CD4-positive, alpha-beta T cell treated with Interleukin-12 subunit alpha and Interleukin-12 subunit beta, for 1 hour (primary cell): ENCODE measurements at places on chromosomes 4 and X.

DNA sequence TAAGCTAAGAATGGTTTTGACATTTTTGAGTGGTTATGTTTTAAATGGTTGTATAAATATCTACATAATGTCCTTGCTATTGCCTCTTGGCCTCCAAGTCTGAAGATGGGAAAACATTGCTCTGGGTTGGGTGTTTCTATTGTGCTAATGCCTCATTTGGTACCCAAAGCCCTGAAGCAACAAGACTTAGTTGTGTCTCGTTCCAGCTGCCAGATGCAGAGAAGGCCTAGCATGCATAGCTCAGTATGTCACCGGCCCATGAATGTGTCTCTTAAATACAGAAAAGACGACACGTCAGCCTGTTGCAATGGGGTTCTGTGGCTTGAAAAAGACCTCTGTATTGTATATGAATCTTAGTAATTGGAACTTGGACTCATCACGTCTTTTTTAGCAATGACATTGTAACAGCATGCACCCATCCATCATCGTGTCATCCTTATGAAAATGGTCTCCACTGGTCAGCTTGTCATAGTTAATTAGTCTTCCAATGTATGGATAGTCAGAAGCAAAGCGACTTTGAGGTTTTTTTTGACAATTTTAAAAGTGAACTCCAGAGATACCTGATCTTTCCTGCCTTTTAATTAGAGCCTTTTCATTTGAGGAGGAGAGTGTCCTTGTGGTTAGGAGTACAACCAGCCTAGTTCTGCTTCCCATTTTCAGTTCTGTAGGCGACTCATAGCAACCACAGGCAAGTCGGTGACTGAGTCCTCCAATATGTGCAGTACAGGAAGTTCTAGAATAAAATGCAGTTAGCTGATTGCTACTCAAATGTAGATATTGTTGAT, 126.4 kb upstream of the GATB start:
- DNase-seq: peak; percentile 7

DNA sequence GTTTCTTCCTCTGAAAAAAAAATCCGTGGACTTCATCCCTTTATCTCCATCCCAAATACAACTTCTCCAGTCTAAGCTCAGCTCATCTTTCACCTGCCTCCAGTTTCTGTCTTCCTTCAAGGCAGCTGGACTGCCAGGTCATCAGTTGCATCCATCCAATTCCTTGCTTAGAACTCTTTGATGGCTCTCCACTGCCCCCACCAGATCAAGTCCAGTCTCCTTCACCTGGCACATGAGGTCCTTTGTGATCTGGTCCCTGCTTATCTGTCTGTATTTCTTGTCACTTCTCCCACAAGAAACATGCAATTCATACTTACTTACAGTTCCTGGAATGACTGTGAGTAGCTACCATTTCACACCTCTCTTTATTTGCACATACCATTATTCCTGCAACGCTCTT, 33.8 kb downstream of the OTUD6A start:
- DNase-seq: no peak

DNA sequence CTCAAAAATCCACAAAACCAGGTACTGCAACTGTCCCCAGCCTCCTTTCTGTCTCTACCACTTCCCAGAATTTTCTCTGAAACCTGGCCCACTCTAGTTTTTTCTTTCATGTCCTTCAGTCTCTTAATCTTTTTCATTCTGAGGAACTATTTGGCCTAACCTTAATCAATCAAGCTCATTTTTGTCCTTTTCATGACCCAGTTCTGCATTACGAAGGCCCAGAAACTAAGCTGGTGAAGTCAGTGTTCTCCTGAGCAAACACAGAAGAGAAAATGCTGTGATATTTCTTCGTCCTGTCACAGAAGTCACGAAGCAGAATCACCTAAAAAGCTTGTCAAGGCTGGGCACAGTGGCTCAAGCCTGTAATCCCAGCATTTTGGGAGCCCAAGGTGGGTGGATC, 131.7 kb upstream of the EDNRA start:
- no peak for DNase-seq

- DNase-seq: no peak
These were observed 83.5 kb upstream of the SPIN4 start for GRCh38 chrX:63434665-63435064.

DNA sequence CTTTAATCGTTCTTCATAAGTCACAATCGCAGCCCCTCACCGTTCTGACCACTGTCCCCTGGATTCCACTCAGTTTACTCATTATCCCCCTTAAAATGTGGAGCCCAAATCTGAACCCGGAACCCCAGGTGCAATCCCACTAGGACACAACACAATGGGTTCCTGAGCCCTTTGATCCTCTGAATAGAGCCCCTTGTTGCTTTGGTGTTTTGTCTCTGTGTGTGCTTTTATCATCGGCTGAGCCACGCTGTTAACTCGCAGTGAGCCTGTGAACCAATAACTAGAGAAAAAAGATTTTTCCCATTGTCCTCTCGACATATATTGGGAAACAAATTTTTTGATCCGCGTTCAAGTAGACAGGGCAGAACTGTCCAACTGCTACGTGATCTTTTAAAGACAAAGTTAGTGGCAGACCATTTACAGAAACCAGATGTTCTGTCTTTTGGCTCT, 617 bp upstream of the PDHA1 start:
- DNase-seq: no peak

- DNase-seq: no peak
These were observed 125.8 kb upstream of the EDNRA start for GRCh38 chr4:147355032-147355656.

- DNase-seq: no peak
These were observed 85.0 kb upstream of the FAT1 start for GRCh38 chr4:186808630-186809018.

GRCh38 chr4:54542540-54543041, 115.2 kb upstream of the KIT start:
- DNase-seq: no peak

- no peak for DNase-seq
These were observed 67.9 kb downstream of the COL25A1 start for GRCh38 chr4:109234596-109234995.

GRCh38 chr4:31662951-31663350, 942.8 kb downstream of the PCDH7 start:
- DNase-seq: no peak

GRCh38 chrX:105314458-105314857, 94.0 kb upstream of the TEX13A start:
- DNase-seq: no peak

- no peak for DNase-seq
These were observed 77.6 kb downstream of the PRKG2 start for GRCh38 chr4:81137446-81137845.

- DNase-seq: no peak
These were observed 153.1 kb upstream of the PCDH18 start for GRCh38 chr4:137685357-137685756.

DNA sequence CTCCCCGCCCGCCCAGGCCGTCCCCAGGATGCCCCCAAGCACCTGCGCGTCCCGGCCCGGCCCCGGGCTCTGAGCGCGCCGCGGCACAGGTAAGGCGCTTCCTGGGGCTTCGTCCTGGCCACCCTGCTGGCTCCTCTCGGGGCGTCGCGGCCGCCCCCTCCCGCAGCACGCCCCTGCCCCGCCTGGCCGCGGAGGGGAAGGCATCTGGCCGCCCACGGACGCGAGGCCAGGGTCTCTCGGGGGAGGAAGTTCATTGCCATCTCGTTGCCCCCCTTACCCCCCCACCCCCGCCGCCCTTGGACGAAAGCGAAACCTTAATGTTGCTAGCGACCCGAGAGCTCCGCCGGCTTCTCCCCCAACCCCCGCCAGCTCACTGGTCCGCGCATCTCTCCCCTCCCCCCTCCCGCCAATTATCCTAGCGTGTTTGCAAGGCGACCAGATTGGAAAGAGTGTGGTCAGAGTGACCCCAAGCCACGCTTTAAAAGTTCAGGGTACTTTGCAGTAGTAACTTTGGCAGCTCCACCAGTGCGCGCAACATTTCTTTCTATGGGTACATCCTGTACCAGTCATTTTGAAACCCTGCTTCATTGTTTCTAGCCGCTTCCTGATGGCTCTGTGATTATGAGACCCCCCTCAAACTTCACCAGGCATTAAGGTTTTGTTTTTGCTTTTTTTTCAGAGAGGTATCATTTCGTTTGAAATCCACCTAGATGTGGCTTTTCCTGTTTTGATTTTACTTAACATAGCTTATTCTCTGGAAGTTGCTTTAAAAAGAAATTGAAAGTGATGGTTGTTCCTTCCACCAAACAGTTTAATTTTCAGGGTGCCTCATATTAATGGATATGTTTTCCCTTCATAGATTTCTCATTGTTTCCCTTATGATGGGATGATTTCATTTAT, 626 bp downstream of the TBC1D1 start:
- DNase-seq: peak; percentile 59

DNA sequence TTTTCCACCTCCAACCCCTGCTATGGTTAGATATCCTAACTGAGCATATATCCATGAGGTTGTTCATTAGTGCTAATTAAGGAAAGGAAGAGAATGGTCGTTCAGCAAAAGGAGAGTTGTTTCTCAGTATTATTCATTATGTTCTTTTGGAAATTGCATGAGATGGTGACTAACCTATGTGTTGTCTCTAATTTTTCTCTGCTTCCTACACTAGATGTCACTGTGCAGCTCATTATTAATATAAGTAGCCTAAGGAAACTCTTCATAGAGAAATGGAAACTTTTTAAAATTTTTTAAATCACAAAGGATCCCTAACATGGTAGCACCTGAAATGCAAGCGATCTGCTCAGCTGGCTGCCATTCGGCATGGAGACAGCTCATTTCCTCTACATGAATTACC, 67.7 kb upstream of the FAM9A start:
- no peak for DNase-seq

DNA sequence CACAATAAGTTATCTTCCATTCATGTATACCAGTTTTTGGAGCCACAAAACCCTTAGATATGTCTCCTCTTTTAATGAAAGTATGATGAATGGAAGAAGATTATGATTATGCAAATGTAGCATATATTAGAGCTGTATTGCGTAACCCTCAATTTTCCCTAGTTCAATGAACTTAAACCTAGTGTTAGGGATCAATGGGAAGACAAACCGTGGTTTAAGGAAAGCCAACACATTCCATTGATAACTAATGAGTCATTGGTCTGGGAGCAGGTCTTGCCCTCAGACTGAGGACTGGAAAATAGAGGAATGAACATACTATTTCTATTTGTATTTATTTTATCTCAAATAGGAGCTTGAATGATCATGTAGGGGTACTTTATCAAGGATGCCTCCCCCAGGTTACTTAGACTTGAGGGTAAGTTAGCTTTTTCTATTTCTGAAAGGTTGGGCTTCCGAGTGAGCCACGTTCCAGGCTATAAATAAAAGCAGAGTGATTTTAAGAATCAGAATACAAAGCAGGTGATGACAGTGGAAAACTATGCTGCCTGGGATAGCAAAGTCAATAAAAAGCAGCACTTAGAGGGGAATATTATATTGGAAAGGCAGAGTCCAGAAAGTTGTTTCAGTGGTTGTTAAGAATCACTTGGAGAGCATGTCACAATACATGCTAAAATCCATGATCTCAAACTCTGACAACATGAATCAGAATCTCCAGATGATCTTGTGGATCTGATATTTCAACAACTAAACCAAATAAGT, 356.0 kb downstream of the ADAM29 start:
- no peak for DNase-seq

DNA sequence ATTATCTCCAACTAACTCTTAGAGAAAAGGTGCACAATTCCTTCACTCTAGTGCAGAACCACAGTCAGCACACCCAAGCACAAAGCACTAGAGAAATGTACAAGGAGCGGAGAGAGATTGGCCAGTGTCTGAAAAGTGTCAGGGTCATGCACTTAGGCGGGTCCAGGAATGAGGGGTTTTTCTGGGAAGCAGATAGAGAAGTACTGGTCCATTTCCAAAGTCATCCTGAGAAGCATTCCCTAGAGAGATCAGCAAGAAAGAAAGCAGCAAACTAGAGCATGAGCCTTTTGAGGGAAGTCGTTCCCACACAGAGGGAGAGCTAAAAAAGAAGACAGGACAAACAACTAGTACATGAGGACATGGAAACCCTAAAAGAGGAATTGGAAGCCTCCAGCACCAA, 168.1 kb upstream of the MAP3K15 start:
- no peak for DNase-seq

- no peak for DNase-seq
These were observed 125.2 kb downstream of the NHS start for GRCh38 chrX:17500145-17500579.

DNA sequence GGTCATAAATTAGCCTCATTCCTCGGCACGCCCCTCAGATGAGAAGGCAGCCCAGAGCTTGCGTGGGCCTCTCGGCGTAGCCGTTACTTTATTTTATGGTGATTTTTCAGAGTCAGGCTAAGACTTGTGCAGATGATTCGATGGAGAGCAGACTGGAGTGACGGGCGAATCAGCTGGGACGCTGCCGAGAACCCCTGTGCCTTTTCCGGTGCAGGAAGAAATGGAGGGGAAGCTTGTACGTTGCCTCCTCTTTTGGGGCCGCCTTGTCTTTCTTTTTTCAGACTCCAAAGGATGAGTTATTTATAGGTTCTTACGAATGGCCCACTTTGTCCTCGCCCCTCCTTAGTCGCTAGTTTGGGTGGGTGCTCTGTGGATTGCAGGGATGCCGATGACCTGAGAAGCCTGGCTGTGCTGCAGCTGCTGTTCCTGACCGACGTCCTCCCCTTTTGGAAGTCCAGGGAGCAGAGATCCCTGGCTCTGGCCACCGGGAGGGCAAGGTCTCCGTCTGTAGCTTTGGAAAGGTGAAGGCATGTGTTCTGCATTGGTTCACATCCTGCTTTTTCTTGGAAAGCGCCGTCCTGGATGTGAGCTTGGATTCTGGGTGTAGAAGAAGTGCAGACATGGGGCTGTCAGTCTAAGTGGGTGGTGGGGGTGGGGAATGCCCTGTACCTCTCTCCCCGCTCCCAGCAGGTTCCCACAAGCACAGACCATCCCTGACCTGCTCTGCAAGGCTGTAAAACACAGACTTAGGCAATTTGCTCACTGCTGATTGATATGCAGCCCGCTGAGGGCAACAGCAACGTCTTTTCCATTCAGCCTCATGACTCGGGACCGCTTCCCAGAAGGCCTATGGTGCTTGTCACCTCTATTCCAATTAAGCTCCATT, 9.3 kb downstream of the SORCS2 start:
- DNase-seq: no peak

GRCh38 chr4:25927361-25928195, 13.6 kb downstream of the SMIM20 start:
- no peak for DNase-seq

DNA sequence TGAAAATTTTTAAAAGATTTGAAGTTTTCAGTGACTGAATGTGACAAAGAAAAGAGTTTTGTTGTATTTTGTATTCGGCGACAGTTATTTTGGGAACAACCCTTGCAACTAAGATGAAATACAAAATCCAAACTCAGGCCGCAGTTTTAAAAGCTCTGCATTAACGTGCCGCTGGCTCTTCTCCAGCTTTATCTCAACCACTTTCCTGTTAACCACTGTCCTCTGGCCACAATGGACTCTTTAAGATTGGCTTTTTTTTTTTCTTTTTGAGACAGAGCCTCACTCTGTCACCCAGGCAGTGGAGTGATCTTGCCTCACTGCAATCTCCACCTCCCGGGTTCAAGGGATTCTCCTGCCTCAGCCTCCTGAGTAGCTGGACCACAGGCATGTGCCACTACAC, 22.1 kb upstream of the AMTN start:
- DNase-seq: no peak

GRCh38 chrX:108312011-108312410, 126.2 kb downstream of the COL4A6 start:
- DNase-seq: no peak
